GM12878 (cell line): ENCODE measurements at places on chromosomes 6 and 20. TPM values are rescaled to one million over a fixed set of nuclear protein-coding genes. Genes with fewer than 3 reads are reported as not detected.

Gene EGFL8
- total RNA-seq, result 2.6 and 3.0 TPM in 2 replicates

DNA sequence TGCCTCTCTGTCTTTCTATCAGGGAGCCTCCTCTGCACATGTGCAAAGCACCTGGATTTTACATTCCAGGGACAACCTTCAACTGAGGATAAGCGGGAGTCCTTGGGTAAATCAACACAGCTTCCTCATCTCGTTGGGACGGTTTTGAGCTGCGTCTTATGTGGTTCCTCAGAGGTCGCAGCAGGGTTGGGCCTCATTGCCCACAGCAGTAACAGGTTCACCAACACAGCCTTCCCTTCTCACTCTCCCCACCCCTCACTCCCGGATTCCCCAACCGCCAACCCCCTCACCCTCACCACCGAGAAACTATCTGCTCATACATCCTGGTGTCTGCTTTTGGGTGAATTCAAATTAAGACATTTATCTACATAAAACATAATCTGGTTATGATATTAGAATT lies 155.8 kb upstream of the GGTLC1 start:
- DNase-seq, result no peak

GRCh38 chr20:3980260-3981131 lies 34.9 kb downstream of the RNF24 start:
- DNase-seq, result no peak

Gene CCN5
- total RNA-seq, result 0.15 TPM in 1 of 2 replicates, not detected in the other

DNA sequence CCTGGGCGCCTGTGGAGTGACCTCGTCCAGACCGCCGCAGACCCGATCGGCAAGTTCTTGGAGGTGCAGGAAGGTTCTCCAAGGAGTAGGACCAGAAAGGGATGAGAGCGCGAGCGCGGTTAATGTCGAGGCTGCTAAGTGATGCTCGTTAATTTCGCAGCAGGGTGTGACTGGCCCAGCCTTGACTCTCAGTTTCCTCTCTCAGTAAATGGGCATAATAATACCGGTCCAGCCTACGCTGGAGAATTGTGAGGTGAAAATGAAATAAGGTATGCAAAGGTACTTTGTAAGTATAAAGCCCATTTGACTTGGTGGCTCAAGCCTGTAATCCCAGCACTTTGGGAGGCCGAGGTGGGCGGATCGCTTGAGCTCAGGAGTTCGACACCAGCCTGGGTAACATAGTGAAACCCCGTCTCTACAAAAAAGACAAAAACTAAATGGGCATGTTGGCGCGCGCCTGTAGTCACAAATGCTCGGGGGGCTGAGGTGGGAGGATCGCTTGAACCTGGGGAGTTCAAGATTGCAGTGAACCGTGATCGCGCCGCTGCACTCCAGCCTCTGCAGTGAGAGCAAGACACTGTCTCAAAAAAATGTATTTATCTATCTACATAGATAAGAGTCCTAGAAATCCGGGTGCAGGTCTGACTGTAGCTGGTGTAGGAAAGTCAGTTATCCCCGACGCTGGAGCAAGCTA lies 634 bp upstream of the BTBD9 start:
- peak; percentile 19 for DNase-seq

Gene KCNQ2
- 0.49 TPM in 1 of 2 replicates, not detected in the other for total RNA-seq

Gene BMP7
- total RNA-seq, result 0.05 and 0.51 TPM in 2 replicates

- no peak for DNase-seq
Observed at GRCh38 chr6:111381123-111381522, 101.9 kb downstream of the REV3L start.

- no peak for DNase-seq
Observed at GRCh38 chr20:34110745-34111641, 1.1 kb downstream of the EIF2S2 start.

GRCh38 chr6:54907355-54907754 lies 60.8 kb downstream of the FAM83B start:
- no peak for DNase-seq

Gene KCNK5
- total RNA-seq, result 3.8 and 4.2 TPM in 2 replicates

- DNase-seq, result no peak
Observed at GRCh38 chr6:5896476-5897200, 110.1 kb downstream of the NRN1 start.

- DNase-seq, result no peak
Observed at GRCh38 chr6:120816794-120817193, 517.5 kb downstream of the TBC1D32 start.

Gene MYLK2
- total RNA-seq, result 0.58 and 0.67 TPM in 2 replicates

Gene BCAS1
- total RNA-seq, result 0.56 TPM in 2 replicates

DNA sequence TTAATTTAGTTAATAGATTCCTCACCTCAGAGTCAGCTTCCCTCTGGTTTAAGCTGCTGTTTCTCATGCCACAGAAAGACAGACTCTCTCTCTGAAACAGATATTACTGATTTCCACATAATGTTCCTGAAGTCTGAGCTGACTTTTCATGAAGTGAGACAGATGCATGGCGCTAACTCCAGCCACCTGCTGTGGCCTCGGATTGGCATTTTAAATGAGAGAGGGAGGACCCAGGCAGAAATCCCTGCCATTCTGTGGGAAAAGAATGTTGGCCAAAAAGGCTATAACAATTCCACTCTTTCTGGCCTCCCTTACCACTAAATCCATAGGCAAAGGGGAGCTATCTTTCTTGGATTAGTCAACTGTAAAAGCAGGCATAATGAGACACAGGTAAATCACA lies 354.1 kb upstream of the CDH4 start:
- no peak for DNase-seq

DNA sequence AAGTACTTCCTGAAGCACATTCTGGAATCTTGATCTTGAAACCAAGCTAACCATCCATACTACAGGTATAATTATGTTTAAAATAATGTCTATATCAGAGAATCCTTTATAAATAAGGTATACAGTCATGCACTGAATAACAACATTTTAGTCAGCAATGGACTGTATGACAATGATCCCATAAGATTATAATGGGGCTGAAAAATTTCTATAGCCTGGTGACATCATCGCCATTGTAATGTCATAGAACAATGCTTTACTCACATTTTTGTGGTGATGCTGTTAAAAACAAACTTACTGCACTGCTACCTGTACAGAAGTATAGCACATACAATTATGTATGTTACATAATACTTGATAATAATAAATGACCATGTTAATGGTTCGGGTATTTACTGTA lies 31.8 kb downstream of the RNF146 start:
- no peak for DNase-seq

GRCh38 chr6:13268913-13269518 lies 59.3 kb downstream of the TBC1D7 start:
- no peak for DNase-seq

DNA sequence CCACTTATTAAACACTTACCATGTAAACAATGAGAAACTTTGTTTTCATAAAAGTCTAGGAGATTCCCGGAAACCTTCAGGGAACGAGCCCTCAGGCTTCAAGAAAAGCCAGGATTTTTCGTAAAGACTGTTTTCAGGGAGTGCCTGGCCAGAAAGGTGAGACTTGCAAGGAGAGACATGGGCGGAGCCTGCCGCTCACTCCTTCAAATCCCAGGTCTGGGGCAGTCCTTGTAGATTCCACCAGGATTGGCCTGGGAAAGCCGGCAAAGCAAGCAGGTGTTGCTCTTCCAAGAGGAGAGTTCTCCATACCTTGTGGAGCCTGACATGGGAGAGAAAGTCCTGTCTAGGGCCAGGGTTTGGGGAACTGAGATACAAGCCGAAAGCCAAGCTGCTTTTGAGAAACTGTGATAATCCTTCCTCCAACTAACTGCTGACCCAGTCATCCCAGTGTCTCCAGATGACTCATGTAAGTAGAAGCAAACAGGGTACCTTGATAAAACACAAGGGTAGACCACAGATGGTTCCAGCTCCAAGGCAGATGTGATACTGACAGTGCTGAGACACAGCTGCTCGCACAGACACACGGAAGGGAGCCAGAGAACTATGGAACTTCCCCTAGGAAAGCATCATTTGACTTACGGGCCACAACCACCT lies 69.4 kb upstream of the NAA20 start:
- peak; percentile 40 for DNase-seq

DNA sequence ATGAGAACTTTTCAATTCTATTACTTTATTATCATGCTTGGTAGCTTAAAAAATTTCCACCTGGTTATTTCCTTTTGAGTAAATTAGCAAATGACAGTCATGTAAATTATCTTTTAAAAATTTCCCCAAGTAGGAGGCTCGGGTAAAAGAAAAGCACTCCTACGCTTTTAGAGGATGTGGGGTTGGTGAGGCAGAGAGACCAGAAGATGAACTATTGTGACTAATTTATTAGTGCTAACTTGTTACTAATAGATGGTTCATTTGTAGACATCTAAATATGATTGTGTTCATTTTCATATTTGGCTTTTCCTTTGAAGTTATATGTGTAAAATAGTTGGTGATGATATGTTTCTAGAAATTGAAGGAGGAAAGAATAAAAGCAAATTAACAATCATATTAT lies 27.0 kb downstream of the ZNF292 start:
- peak; percentile 47 for DNase-seq

DNA sequence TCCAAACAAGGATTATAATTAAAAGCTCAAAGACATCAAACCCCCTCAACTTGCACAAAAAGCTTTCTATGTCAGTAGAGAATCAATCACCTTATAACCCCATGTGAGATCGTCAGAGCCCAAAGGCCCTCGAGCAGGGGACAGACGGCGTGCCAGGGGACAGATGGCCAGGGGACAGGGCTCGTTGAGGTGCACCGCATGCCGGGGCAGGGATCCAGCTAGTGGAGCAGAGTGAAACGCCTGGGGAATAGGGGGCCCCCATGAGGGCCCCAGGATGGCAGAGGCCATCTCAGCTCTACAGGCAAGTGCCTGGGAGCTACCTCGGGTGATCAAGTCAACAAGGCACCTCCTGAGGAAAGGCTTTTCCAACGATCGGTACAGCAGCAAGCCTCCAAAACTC lies 28.6 kb downstream of the DIDO1 start:
- no peak for DNase-seq

GRCh38 chr20:38445381-38445796 lies 10.3 kb upstream of the SNHG17 start:
- no peak for DNase-seq

- no peak for DNase-seq
Observed at GRCh38 chr6:91094341-91094740, 507.5 kb upstream of the MAP3K7 start.

Gene TCP11
- not detected in 2 replicates for total RNA-seq

DNA sequence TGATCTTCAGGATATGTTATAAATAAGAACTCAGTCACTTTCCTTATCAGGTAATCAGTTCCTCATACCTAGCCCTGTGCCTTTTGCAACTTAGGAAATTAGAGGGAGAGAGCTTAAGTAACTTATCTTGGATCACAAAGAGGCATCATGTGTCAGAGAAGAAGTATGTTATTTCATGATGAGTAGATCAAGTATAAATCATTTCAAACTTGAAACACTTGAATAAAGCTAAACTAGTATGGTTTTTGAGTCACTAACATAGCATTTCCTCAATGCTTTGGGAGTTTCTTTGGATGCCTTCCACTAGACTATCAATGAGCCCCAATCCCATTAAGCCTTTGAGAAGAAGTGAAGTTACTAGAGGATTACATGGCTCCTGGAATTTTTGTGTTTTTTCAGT lies 102.6 kb upstream of the TNFAIP3 start:
- no peak for DNase-seq

DNA sequence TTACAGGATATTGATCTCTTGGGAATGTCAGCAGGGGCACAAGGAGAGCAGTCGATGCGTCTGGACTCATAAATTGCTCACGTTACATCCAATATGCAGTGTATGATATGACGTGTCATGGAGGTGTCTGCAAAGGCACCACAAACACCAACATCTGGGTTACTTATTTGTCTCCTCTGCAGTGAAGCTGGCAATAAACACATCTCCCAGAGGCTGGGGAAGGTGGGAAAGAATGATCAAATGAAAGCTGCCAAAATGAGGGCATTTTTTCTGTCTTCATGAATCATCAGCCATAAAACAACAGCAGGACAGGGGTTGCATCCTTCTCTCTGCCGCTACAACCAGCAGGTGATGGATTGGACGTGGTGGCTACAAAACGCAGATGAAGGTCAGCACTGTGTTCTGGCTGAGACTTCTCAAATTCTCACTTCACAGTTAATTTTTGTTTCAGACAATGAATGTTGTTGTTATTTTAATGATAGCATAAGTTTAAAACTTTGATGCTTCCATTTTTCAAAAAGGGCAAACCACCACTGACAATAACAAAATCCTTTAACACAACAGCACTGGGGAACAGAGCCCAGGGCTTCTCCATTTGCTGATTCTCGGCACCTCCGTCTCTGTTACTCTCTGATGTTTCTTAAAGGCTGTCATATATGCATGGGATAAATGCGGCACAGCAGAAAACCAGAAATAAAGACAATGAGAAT lies 47.5 kb downstream of the ERMARD start:
- no peak for DNase-seq

Gene F13A1
- total RNA-seq, result 1.3 and 1.6 TPM in 2 replicates

DNA sequence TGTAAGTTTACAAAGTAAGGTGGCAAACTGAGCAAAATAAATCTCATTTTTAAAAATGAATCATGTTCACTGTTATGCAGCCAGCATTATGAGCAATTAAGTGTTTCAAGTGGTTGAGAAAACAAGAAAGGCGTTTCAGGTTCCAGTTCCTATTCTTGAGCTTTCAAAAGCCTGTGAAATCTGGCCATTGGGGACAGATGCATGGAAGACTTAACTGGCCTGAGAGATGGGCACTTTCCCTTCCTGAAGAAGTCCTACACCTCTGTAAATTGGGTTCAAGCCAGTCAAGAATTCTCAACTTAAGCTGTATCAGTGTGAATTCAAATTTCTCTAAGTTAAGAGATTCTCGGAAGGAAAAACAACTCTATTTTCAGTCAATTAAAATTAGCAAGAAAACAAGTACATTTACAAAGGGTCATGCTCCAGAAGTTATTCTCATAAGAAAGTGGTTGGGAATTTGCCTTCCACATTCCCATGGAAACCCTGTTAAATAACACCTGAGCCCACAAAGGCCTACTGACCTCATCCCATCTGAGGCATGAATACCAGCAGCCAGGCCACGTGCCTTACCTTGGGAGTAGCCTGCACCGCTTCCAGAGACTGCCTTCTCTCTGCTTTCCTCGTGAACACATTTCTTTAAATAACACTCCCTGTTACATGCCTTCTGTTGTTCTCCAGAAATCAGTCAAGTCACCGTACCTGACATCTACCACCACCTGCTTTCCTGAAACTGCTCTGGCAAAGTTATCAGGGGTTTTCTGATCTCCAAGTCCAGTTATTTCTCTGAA lies 19.4 kb downstream of the MAP3K5 start:
- peak; percentile 93 for DNase-seq

DNA sequence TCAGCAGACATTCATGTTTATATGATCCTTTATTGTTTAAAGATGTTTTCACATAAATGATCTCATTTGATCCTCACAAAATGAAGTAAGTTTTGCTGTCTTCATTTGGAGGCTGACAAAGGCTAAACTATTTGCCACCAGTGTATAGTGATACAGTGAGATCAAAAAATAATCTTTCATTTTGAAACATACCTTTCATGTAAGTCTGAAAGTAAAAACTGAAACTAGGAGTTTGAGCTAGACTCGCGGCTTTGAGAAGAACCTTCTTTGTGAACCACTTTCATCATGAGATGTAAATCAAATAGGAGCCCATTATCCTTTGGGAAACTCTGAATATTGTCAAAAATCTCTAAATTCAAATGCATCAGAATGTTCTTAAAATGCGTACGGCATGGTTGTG lies 40.3 kb upstream of the SPTLC3 start:
- DNase-seq, result no peak
